Hematopoietic multipotent progenitor cell treated with erythropoietin and hydrocortisone succinate and interleukin-3 and kit ligand, for 8 days (in vitro differentiated cells): ENCODE measurements at places on chromosomes 1 and 21.

DNA sequence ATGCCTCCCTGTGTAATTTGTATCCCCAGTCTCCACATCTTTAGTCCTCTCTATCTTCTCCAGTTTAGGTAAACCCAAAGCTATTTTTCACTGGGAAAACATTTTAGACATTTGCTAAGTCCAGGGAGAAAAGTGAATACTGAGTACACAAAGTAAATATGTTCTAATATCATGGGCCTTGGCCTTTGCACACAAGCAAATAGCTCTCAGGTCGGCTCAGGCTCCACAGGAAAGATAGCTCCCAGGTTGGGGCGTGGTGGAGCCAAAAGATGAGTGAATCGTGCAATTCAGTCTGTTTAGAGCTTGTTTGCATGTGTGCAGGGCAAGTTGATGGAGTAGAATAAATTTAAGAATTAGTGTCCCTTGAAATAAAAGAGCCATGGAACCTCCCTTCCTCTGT is 7.9 kb downstream of the RGSL1 start:
- no peak for DNase-seq

- DNase-seq, result no peak
These were observed 18.8 kb downstream of the GATAD2B start for GRCh38 chr1:153903841-153904455.

DNA sequence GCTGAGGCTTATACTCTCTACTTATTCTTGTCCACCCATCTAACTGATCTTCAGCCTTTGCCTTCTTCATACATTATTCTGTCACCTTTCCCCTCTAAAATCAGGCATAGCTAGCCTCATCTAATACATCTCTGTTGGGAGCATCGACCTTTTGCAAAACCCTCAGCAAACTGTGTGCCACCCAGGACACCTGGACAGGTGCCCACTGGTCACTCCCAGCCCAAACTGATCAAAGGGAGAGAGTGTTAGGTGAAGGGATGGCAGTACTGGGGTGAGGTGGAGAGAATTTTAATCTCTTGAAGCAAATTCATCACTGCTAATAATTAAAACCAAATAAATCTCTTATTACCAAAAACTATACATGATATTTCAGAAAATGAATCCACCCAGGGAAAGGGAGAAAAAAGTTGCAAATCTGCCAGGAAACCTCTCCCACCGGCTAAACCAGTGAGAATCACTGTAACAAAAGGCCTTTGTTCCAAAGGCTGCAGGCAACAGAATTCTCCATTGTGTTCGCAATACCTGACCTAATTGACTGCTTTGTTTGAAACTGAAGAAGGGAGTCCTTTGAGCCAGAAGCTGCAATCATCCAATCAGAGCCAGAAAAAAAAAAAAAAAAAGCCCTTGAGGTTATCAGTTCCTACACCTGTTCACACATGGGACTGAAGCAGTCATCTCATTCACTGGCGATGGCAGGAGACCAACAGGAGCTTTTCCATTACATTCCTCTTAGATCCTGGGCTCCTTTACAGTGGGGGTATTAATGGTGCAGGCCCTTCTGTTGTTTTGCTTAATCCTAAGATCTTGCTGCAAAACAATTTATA is 172.6 kb downstream of the APP start:
- DNase-seq, result no peak

- DNase-seq, result no peak
These were observed 9.3 kb upstream of the DPYD start for GRCh38 chr1:97929874-97930851.

- DNase-seq, result peak; percentile 32
These were observed 335.0 kb upstream of the GREM2 start for GRCh38 chr1:240946926-240947325.

GRCh38 chr1:21307663-21308305 is 17.5 kb upstream of the ECE1 start:
- peak; percentile 81 for DNase-seq

DNA sequence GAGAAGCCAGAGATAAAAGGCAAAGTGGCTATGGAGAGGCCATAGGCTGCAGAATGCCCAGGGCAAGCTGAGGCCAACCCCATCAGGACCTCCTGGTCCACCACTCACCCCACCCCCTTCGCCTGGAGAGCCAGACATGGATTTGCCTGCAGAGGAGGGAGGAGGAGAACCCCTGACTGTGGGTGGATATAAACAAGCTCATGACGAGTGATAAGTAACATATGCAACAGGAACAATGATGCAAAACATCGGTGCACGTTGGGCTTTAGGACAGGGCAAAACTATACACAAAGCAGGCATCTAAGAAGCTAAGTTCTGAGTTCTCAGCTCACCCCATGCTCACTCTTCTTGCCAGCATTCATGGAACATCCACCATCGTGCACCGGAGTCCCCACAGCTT is 150.3 kb downstream of the ETS2 start:
- no peak for DNase-seq

GRCh38 chr21:26098772-26099397 is 71.7 kb downstream of the APP start:
- no peak for DNase-seq

DNA sequence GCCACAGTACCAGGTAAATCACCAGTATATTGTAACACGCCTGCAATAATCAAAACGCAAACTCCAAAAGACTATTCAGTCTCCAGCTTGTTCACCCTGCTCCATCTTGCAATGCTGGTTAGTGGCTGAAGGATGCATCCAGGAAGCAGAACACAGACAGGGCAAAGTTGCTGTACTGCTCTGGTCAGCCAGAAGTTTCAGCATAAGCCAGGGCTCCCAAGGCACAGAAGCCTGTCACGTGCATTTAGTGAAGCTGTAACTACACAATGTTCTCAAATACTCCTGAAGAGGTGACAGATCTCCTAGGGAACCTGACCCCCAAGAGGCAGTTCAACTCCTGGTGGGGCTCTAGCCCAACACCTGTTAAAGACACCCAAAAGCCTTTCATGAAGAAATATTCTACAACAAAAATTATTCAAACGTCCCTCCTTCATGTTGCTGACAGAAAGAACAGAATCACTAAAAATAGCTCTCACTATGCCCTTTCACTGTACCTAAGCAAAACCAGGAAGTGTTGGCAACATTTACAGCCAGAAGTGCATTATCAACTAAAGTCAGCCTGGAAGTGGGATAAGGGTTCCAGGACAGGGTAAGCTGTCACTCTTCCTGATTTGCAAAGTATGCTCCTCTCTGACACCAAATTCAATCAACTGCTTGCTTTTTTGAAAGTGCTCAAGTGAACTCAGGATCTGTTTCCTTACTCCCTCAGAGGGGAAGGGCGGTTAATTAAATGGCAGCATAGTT is 52.1 kb downstream of the SLC35D1 start:
- peak; percentile 15 for DNase-seq

DNA sequence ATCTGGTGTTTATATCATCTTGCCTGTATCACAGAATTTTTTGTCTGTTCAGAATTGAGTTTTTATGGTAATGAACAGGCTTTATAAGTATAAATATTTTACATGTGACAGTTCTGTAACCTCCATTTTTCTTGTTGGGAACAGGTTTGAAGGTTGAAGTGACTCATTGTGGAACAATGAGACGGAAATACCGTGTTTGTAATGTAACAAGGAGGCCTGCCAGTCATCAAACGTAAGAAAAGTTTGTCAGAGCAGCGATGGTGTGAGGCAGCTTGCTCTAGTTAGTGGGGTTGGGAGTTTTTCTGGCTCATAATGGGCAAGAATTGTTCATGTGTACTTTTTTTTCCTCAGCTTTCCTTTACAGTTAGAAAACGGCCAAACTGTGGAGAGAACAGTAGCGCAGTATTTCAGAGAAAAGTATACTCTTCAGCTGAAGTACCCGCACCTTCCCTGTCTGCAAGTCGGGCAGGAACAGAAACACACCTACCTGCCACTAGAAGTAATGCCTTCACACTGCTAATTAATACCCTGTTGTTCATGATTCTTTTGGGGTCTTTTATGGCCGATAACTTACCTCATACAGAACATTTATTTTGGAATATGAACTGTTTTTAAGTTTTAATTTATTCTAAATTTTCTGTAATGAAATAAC is 75.2 kb upstream of the TEKT2 start:
- DNase-seq, result no peak

- no peak for DNase-seq
These were observed 3.5 kb upstream of the LHX9 start for GRCh38 chr1:197913495-197914276.
